ENCODE measurements at places on chromosomes 16 and 17. TPM values are rescaled to one million over a fixed set of nuclear protein-coding genes. Genes with fewer than 3 reads are reported as not detected.

The EMC6 gene
- total RNA-seq: 32.9 TPM

The UNC13D gene
- total RNA-seq: 118 TPM

The KRTAP4-6 gene
- total RNA-seq: not detected

The SLC16A5 gene
- total RNA-seq: 32.3 TPM

The CORO6 gene
- total RNA-seq: 6.6 TPM

The TSPAN10 gene
- total RNA-seq: 1.1 TPM

- no peak for DNase-seq
Observed at GRCh38 chr16:1580956-1581355, 30.9 kb downstream of the IFT140 start.

- DNase-seq: peak; percentile 45
Observed at GRCh38 chr16:31464348-31464769, 5.1 kb downstream of the ARMC5 start.

GRCh38 chr17:29716566-29716965 lies 93.9 kb upstream of the CORO6 start:
- DNase-seq: no peak

- no peak for DNase-seq
Observed at GRCh38 chr16:75616521-75617010, 6.5 kb downstream of the ADAT1 start.

DNA sequence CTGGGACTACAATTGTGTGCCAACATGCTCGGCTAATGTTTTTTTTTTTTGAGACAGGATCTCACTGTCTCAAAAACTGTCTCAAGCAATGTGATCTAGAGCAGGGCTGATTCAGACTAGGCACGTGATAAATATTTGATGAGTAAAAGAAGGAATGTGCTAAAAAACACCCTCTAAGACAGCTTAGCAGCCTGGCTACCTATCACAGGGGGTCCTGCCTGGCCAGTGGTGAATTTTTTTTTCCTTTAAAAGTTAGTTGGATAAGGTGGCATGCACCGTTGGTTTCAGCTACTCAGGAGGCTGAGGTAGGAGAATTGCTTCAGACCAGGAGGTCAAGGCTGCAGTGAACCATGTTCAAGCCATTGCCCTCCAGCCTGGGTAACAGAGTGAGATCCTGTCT lies 14.8 kb upstream of the GPATCH8 start:
- DNase-seq: no peak
